ENCODE measurements at places on chromosomes 1 and 21.

DNA sequence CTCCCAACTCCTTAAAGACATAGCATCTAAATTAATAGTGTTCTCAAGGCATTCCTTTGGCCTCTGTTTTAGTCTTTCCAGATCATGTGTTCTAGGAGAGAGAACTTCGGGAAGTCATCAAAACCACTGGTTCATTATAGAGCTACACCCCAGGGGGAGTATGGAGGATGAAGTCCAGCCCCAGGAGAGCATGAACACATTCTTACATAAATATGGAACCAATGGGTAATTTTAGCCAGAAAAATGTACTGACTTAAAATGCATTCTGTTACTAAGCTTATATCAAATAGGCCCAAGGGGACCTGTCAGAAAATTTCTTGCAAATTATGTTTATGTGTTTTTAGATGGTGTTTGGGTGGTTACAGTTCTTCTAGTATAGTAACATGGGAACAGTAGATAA lies 165.2 kb downstream of the NTMT2 start:
- no peak for DNase-seq

DNA sequence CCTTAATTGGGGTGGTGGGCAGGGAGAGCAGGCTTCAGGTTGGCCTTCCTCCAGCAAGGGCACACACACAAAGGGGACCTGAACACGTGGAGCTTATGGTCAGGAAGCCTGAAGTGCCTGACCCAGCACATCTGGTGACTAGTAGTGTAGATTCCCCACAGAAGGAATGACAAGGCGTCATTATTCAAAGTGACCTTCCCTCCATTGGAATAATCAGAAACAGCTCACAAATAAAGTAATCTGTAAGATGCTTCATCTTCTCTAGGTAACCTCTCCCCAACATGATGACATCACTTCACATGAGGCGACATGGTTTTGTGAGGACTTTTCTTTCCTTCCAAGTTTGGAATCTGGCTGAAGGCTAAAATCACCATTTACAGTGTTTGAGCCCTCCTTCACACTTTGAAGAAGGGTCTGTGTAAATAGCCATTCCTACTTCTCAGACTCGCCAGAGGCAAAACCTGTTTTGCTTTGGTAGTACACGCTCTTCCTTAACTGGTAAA lies 32.8 kb upstream of the ERG start:
- DNase-seq, result no peak

DNA sequence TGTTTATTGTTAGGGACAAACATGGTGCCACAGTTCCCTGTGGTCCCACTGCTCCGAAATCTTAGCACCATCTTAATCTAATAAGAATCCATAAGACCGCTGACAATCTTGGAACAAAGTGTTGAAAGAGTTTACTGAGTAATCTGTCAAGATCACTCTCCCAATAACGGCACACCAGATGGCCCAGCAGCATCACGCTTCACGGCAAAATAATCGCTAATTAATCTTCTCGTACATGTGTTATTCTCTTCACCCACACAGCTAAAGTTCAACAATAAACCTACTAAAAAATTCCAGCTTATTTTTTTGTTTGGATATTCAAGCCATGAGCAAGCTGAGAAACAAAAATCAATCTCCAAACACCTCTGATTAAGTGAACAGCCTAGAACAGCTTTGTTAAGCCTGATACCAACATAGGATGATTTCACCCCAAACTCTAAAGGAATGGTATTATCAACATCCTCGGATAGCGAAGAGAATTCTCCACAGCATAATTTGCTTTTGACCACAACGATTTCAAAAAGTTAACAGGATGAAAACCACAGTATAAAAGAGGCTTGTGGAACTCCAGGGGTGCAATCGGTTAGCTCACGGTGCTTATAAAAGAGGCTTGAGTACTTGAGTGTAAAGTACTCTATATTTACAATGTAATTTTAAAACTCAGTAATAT lies 329.9 kb upstream of the GREM2 start:
- no peak for DNase-seq

GRCh38 chr1:115491298-115492018 lies 150.3 kb upstream of the VANGL1 start:
- no peak for DNase-seq

GRCh38 chr1:221709854-221710253 lies 32.0 kb downstream of the DUSP10 start:
- no peak for DNase-seq

GRCh38 chr1:207619871-207620542 lies 24.9 kb upstream of the CR1L start:
- peak; percentile 22 for DNase-seq

DNA sequence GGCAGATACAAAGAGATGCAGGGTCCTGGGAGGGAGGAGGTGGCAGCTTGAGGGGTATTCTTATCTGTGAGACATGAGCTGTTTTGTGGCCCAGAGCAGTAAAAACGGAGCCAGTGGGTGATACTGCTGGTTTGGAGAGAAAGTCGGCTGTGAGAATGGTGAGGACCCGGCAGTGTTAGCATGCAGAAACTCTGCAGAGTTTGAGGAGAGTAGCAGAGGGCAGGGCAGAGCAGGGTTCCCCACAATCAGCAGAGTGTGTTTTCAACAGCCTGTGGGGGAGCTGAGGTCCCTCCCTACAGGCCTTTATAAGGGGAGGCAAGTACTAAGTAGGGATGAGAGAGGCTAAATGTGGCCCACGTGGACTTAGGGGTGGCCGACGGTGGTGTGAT lies 423 bp downstream of the SLAMF8 start:
- DNase-seq, result no peak
